ENCODE measurements at places on chromosomes 2 and 18. TPM values are rescaled to one million over a fixed set of nuclear protein-coding genes. Genes with fewer than 3 reads are reported as not detected.

Gene OTOS
- total RNA-seq, result not detected

Gene DAPL1
- total RNA-seq, result 1.7 TPM

Gene IMP4
- total RNA-seq, result 81.9 TPM

Gene ACTG2
- 4.4 TPM for total RNA-seq

Gene PRKAG3
- total RNA-seq, result not detected

Gene EVX2
- not detected for total RNA-seq

Gene SNTG2
- total RNA-seq, result 5.3 TPM

Gene SLC9A4
- not detected for total RNA-seq

Gene GKN2
- not detected for total RNA-seq

Gene EIF5B
- 53.8 TPM for total RNA-seq

Gene TMEM214
- total RNA-seq, result 59.3 TPM

Gene HOXD10
- total RNA-seq, result 0.17 TPM

Gene ZSWIM2
- total RNA-seq, result 0.44 TPM

All from subcutaneous adipose tissue (tissue), 4 donors.